AG04450 (cell line): ENCODE measurements at places on chromosomes 2 and 18.

DNA sequence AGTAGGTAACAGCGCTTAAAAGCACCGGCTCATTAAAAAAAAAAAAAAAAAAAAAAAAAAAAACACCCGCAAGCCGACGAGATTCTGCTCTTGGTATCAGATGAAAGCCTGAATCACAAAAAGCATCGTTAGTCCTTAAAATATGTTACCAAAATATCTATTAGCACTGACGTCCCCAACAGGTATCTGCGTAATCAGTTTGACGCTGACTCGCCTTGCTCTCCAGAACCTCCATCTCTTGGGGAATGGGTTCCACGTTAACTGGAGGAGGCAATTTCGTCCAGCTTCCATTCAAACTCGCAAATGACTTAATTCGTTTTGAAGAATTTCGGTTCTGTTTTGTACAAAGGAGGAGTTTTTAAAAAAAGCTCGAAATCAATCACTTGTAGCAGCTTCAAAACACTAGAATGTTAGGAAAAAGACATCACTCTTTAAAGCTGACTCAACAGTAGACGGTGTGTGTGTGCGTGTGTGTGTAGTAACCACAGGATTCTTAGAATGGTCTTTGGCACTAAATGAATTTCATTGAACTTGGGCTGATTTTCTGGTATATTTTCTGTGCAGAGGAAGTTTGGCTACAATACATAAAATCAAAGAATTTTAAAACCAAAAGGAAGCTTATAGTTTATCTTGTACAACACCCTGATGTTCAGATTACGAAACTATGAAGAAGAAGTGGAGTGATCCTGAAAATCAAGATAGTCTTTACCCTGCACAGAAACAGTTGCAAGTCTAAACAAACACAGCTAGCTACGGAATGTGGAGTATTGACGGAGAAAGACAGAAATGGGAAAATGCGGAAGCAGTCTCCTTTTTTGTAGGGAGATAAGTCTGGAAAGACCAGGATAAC lies 1.1 kb upstream of the PGAP1 start:
- DNase-seq, result peak; percentile 55

DNA sequence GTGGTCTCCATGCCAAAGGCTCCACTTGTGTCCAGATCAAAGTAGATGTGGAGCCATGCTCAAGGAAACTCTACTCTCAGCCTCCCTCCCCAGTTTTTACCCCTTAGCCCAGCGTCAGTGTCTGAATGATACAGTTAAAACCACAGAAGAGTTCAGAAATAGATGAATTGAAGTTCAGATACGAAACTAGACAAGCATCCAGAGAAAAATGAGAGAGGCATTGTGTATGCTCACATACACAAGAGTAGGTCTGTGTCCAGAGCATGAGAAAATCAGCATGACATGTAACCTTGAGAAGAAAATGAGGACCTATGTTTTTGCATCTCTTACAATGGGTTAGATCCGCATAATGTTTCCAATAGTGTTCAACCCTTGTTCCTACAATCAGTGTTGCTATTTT lies 612.8 kb upstream of the PKDCC start:
- DNase-seq, result no peak

DNA sequence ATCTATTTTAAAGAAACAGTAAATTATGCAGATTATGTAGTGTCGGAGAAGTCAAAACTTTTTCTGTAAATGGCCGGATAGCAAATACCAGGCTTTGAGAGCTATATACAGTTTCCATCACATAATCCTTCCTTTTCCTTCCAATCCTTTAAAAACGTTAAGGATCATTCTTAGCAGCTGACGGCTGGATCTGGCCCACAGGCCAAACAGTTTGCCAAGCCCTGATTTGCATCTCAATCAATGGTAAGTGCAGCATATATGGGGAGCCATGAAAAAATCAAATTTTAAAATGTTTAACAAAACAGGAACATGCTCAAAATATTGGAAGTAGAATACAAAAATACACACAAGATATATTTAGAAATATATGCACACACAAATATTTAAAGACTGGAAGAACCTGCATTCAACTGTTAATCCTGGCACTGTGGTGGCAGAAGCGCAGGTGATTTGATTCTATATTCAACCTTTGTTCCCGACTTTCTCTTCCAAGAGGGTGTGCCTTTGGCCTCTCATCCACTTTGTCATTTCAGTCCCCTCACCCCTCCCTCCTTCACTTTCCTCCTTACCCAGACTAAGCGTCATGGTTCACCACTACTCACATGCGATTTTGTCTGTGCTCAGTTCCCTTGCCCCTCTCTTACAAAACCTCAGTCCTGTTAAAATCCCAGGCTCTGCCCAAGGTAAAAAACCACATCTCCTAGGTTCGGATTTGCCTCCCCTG lies 27.3 kb downstream of the NDUFA10 start:
- no peak for DNase-seq

- no peak for DNase-seq
Measured at GRCh38 chr2:238973038-238973739, 125.3 kb downstream of the TWIST2 start.

DNA sequence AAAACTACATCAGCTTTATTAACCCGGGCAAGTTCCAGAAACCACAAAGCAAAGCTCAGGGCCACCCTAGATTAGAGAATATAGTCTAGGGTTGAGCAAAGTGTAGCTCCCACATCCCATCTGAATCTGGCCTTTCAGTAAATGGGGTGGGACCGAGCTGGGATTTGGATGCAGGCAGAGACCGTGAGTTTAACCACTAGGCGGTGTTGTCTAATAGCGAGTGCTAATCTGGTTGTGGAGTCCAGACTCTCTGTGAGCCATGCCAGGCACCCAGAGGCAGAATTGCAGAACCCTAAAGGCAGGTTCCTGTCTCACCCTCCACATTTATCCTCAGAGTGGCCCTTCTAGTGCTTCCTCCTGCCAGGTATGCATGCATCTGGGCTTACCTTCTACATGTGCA lies 435.9 kb downstream of the TSN start:
- DNase-seq, result no peak

GRCh38 chr2:162435157-162435556 lies 91.2 kb downstream of the GCA start:
- no peak for DNase-seq

DNA sequence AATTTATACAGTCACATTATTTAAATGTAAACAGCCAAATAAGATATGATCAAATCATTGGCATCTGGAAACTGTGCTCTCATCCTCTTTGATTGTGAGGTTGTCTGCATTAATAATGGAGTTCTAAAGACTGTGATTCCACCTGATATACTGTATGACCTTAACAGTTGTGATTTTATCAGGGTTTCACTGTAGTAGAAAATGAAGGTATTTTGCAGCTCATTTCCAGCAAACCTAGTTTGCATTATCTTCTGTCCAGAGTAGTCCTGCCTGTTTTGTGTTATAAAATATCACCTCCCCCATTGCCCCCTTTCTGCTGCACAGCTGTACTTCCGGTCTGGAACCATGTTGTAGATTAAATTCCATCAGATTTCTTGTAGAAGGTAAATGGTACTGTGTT lies 731.6 kb upstream of the FANCL start:
- no peak for DNase-seq

- DNase-seq, result no peak
Measured at GRCh38 chr2:55860832-55861231, 62.8 kb downstream of the EFEMP1 start.

- no peak for DNase-seq
Measured at GRCh38 chr2:236165842-236166795, 2.1 kb downstream of the GBX2 start.

DNA sequence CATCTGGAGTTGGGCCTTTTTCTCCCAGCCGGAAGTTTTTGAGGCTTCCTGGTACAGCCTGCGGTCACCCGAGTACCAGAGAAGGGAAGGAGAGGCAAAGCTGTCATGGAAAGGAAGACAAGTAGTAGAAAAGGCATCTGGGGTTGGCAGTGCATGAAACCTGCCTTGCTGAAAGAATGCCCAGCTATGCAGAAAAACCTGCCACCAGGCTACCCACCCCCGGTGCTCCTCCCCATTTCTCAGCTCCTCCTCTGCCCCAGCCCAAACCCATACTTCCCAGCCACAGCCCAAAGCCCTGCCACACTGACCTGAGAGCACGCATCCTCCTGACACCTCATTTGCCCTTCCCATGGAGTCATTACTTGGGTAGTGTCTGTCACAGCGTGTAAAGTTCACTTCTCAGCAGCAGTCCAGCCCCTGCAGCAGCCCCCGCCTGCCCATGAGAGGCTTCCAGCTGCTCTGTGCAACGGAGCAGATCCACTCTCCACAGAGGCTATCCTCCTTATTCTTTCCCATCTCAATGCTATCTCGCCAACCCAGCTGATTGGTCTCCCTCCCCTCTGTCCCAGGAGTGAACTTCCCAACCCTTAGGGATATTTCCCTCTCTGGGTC lies 40.4 kb upstream of the MAL start:
- DNase-seq, result no peak

DNA sequence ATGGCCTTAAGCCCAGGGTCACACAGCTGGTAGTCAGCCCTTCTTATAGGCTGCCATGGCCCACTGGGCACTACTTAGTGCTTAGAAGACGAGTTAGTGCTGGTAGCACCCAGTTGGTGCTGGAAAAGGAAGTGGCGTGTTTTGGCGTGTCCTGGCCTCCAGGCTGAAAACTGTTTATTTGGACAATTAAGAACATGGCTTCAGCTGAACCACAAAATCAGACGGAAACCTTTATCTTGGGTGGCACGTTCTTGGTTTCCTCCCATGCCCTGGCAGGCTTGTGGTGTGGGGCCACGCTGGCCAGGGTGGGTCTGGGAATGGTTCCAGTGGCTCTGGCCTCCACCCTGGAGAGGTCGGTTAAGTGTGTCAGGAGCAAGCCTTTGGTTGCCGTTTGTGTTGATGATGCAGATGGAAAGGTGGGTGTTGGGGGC lies 141.5 kb upstream of the HAAO start:
- DNase-seq, result no peak
